Stimulated activated CD8-positive, alpha-beta memory T cell treated with anti-CD3 and anti-CD28 coated beads, Interleukin-4, amount 100 ng/mL, for 48 hours (primary cell): ENCODE measurements at places on chromosomes 3 and 15.

DNA sequence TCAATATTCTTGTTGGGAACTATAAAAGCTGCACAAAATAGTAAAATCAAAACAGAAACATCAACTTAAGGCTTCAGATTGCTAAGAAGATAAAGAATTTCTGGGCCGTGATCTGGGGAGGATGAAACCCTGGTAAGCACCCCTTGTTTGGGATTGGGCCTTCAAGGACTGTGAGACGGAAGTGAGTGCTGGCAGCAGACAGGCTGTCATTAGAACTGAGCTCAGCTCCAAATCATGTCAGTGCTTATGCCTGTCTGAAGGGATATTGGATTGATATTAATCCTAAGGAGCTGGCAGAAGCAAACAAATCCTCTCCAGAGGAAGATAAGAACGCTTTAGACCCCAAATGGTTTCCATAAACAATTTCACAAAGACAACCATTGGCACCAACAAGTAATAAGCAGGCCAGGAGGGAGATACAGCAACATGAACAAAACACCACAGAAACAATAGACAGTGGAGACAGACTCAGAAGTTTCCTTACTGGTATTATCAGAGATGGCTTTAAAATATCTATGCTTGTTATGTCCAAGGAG is 72.6 kb upstream of the CTXND1 start:
- DNase-seq, result no peak

DNA sequence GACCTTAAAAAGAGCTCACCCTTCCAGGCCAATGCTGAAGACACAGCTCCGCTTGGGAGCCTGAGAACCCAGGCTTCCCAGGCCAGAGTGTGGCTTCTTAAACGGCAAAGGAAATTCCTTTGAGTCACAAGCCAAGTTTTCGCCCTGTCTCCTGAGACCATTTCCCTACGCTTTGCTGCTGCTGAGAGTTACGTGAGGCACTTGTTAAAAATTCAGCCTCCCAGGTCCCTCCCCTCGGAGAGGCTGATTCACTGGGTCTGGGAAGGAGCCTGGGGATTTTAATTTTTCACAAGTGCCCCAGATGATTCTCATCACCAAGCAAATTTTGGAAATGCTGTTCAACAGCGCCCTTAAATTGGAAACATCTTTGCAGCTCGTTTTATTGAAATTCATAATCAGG is 25.5 kb downstream of the RLBP1 start:
- DNase-seq, result no peak

DNA sequence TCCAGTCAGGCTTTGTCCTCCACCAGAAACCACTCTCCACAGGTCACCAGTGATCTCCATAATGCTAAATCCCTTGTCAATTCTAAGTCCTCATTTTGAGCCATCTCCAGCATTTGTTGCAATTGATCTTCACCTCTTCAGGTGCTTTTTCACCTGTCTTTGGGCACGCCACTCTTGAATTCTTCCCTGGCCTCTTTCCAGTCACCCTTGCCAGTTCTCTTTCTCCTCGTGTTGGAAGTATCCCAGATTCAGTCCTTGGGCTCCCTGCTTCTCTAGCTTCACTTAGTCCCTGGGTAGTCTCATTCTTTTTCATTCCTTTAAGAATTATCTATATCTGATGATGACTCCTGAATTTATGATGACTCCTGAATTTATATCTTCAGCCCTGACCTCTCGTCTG is 37.5 kb downstream of the MAPK6 start:
- no peak for DNase-seq

DNA sequence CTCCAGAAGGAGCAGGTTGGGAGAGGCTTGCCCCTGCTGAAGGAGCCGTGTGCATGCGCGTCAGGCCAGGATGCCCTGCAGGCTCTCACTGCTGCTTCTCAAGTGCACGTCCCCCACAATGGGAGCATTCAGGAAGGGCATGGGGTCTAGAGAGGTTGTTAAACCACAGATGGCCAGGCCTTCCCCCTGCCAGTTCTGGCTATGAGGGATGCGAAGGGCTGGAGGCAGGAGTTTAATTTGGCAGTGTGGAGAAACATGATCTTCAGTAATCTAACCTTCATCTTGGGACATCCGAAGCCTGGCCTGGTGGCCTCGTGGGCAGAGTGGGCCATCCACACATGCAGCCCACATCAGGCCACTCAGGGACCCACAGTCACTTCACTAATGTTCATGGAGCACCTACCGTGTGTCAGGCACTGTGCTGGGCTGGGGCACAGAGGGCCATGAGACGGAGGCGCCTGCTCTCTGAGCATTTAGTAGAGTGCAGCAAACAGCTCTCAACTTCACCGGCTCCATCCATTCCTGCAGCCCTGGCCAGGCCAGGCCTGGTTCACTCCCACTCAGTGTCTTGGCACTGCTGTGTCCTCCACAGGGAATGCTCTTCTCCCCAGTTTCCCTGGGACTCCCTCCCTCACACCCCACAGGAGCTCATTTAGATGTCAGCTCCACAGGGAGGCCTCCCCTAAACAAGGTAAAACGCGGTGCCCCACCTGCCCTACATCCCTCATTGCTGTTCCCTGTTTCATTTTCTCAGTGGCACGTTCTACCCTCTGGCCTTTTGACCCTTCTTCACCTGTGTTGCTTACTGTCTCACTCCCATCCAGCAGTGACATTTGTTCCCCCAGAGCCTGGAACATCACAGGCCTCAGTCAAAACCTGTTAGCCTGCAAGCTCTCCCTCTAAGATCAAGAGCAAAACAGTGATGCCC is 4.0 kb downstream of the CFAP100 start:
- DNase-seq, result no peak

- DNase-seq, result no peak
These were observed 61.3 kb downstream of the KLHL25 start for GRCh38 chr15:85733416-85733815.

DNA sequence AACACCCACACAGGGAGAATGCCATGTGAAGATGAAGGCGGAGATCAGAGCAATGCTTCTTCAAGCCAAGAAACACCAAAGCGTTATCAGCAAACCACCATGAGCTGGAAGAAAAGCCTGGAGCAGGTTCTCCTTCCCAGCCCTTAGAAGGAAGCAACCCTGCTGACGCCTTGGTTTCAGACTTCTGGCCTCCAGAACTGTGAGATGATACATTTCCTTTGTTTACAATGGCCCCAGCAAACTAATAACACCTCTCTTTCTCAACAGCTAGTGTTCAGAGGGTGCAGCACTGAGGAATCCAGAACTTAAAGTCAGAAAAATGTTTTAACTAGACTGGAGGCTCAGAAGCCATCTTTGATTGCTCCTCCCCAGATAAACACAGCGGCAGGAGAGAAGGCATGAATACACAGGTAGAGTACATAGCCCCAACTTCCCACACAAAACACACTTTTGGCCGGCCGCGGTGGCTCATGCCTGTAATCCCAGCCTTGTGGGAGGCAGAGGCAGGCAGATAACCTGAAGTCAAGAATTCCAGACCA is 132.4 kb upstream of the LPP start:
- DNase-seq, result no peak

- DNase-seq, result no peak
These were observed 210.3 kb upstream of the TPM1 start for GRCh38 chr15:62832231-62832630.

DNA sequence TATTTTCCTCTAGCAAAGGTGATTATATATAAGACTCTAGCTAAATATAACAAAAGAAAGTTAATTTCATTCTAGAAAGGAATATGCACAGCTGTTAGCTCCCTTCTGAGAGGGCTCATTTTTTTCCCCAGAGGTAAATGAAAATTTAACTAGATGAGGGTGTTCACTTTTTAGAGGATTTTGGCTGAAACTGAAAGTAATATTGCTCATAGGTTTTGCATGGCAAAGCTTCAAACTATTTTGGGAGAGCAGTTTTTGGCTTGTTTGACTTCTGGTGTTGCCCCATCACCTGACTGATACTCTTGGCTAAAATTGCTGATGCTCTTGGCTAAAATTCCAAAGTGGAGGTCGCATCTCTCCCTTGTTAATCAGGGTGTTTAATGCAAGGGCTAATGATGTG is 311.9 kb downstream of the EDEM1 start:
- no peak for DNase-seq

- no peak for DNase-seq
These were observed 639.4 kb upstream of the TBL1XR1 start for GRCh38 chr3:177836671-177837070.

- no peak for DNase-seq
These were observed 372.0 kb downstream of the NEK10 start for GRCh38 chr3:26997226-26997625.

DNA sequence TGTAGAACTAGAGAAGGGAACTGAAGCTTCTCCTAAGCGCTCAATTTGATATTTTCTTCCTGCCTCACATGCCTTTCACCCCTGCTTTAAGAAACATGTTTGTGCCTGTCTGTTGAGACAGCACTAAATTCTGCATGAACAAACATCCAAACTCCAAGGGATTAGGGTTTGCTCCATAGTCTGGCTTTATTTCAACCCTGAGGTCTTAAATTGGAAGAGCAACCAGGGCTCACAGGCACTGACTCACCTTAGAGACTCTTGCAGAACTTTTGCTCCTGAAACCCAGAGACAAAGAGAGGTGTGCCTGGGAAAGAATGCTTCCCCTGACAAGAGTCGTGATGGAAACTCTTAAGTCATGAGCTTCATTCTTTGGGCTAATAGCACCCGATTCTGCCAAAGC is 393.9 kb upstream of the MCTP2 start:
- DNase-seq, result no peak

DNA sequence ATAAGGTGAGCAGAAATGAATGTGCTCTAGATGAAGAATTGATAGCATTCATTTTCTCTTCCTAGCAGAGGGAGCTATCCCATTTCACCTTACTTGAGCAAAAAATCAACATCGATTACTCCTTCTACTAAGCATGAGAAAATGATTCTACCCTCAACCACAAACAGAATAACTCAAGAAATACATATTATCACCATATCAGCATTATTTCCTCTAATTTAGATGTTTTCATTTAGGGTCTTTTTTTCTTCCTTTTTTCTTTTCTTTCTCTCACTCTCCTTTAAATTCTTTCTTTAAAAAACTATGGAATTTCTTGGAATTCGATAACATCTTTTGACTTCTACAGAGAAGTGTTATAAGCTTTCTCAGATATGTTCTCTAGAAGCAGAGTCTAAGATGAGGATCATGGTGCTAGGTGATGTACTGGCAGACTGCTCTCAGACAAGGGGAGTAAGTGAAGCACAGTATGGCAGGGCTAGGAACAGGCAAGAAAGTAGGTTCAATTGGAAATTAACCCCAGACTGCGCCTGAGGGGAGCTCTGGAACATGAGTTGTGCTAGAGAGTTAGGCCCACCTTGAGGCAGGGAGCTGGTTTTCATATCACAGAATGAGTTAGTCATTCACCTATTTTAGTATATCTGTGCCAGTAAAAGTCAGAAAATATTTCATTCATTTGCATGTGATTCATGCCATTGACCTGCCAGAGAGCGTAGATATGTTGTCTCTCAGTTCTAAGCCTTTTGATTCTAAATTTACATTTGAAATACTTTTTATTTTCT is 279.2 kb upstream of the KCNH8 start:
- DNase-seq, result peak; percentile 54

DNA sequence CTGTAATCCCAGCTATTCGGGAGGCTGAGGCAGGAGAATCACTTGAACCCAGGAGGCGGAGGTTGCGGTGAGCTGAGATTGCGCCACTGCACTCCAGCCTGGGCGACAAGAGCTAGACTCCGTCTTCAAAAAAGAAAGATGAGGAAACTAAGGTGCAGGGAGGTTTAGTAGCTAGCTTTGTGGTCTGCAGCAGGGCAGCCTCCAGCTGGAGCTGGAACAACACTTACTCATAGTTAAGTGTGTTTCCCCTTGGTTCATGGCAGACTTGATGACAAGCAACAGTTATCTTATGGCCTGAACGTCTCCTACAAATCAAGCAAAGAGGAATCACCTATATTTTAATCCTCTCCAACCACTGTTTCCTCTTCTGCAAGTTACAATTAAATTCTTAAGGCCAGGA is 12.6 kb downstream of the KAT2B start:
- DNase-seq, result no peak

- no peak for DNase-seq
These were observed 224.4 kb upstream of the STRIT1 start for GRCh38 chr3:155517903-155518302.

DNA sequence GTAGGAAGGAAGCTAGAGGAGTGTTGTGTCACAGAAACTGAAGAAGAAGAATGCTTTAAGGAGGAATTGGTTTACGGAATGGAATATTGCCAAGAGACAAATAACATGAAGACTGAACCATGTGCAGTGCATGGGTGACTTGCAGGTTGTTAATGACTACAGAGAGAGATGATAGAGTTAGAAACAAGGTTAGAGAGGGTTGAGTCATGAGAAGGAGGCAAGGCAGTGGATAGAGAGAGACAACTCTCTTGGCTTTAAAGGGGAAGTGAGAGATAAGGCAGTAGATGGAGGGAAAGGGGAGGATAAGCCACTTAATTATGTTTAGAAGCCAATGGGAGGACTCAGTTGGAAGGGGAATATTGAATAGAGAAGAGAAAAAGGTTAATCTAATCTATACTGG is 119.3 kb upstream of the CCNL1 start:
- DNase-seq, result no peak

- no peak for DNase-seq
These were observed 8.5 kb downstream of the POC1A start for GRCh38 chr3:52145736-52146110.

GRCh38 chr3:179236669-179237301 is 14.1 kb downstream of the KCNMB3 start:
- no peak for DNase-seq

DNA sequence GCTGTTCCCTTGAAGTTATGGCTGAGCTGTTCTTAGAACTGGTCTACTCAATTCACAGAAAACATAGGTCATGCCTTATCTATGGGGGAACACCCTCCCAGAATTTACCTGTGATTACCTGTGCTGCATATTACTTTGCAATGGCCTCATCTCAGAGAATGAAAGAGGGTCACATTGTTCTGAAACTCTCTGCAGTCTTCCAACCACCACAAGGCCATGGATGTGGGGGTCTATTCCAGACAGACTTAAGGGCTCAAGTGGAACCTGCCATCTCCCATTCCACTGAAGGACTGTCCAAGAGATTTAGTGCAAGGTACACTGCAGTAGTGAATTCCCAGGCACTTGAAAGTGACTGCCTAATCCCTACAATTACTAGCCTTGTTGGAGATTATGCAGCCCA is 40.1 kb upstream of the RASA2 start:
- no peak for DNase-seq

GRCh38 chr3:46097691-46098241 is 70.5 kb upstream of the XCR1 start:
- DNase-seq, result peak; percentile 63

DNA sequence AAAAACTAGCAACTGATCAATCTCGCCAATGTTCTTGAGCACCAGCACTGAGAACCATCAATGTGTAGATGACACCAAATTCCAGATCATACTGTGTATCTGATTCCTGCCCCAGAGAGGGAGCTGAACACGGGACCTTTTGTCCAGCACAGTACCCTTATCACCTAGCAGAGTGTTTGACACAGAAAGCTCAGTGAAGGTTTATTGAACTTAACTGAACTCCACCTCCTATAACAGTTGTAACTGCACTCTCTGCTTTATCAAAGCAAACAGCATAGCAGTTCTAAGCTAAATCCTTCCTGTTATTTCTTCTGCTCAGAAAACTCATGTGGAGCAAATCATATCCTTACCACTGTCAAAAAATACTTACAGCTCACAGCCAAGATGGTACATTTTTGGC is 183.4 kb upstream of the SLCO3A1 start:
- no peak for DNase-seq

GRCh38 chr3:173711619-173712018 is 314.1 kb downstream of the NLGN1 start:
- DNase-seq, result no peak

- DNase-seq, result no peak
These were observed 303.0 kb upstream of the TPRG1 start for GRCh38 chr3:188868803-188869202.
